DMS79 (cell line): ENCODE measurements at places on chromosomes 4 and X.

- DNase-seq, result peak; percentile 54
These were observed 44.3 kb downstream of the NYX start for GRCh38 chrX:41491267-41492004.

DNA sequence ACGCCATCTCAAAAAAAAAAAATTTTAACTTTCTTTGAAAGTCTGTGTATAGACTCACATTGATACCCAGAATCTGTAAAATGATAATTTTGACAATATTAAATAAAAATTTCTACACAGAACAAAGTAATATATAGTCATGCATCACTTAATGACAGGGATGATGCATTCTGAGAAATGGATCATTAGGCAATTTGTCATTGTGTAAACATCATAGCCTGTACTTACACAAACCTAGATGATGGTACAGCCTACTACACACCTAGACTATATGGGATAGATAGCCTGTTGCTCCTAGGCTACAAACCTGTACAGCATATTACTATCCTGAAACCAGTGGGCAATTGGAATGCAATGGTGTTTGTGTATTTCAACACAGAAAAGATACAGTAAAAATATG is 107.7 kb downstream of the BLTP1 start:
- no peak for DNase-seq

DNA sequence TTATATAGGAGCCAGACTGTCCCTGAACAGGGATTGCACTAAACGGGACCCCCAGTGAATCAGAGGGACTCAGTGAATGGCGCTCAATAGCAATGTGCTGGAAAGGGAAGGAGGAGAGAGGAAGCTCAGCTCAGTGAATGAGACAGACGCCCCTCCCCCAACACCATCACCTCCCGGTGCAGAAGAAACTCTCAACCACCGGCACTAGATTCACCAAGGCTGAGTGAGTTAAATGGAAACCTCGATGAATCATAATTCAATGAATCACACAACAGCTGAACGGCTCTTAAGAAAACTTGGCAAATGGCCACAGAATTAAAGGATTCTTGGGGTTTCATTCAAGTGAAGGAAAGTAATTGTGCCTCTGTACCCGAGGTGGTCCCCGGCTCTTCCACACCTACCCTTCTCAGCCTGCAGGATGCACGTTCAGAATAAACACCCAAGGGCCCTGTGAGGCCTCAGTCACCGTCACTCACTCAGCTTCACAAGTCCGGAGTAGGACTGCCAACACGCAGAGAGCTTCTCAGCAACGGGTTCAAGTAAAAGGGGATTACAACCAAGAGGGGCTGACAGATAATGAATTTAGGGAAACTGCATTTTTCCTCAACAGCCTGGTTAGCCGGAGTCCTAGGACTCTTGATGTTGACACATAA is 29.3 kb downstream of the CRMP1 start:
- DNase-seq, result peak; percentile 72

GRCh38 chr4:1356181-1356998 is 9.4 kb downstream of the UVSSA start:
- DNase-seq, result no peak

DNA sequence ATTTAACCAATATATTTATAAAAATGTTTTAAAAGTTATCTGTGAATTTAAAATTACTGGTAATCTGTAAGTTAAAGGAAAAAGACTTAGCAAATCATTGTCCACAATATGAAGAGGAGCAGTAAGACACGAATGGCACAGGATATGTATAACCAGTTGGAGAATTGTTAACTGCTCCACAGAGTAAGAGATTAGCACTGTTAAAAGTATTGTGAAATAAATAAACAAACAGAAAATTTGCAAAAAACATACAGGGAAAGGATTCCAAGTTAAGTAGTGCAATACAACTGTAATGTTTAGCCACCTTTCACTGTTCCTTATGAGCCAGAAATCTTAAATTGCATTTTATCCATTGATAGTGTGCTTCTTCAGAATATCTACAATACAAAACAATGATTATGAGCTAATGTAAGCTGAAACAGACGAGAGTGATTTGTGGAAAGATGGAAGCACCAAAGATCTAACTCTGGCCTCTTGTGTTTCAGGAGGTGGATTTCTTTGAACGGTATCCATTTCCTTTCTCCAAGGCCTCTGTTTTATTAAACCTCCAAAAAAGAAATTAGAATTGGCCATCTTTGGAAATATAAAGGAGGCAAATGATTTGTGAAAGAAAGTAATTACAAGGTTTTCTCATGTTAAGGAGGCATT is 188.4 kb downstream of the UNC5C start:
- no peak for DNase-seq

GRCh38 chrX:103791228-103791627 is 14.6 kb downstream of the PLP1 start:
- no peak for DNase-seq

GRCh38 chr4:5276475-5277075 is 225.3 kb downstream of the STK32B start:
- no peak for DNase-seq

- DNase-seq, result no peak
These were observed 9.5 kb downstream of the IGSF1 start for GRCh38 chrX:131279617-131280016.

- DNase-seq, result no peak
These were observed 545.3 kb upstream of the FAT1 start for GRCh38 chr4:187268940-187269339.

DNA sequence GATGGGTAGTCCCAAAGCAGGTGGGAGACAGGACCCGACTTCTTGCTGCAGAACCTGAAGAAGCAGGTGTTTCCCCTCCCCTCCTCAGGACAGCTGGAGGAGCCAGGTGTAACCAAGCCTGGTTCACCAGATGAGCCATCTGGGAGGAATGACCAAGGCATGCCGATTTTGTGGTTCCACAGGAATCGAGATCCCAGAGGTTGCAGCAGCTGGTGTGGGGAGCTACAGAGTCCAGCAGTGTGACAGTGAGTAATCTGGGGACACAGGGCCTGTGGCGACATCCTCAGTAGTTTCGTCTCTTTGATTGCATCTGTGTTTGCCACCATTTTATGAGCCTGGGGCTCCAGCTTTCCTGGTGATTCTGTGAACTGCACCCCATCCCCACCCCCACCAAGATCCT is 2.6 kb upstream of the NDP start:
- no peak for DNase-seq
